ENCODE measurements at places on chromosomes 5 and 9. TPM values are rescaled to one million over a fixed set of nuclear protein-coding genes. Genes with fewer than 3 reads are reported as not detected.

Gene ADAMTSL2
- total RNA-seq, result not detected

Gene PROB1
- total RNA-seq, result under 0.01 TPM

Gene RASGEF1C
- total RNA-seq, result not detected

Gene PKD2L2
- total RNA-seq, result not detected

Gene FOXD4
- not detected for total RNA-seq

- no peak overlapping the region for H3K27ac ChIP-seq
- no peaks in the 10 kb centered on the region for H3K27me3 ChIP-seq
- H3K4me1 ChIP-seq, result peaks cover 17% of the 10 kb centered on the region
- H3K36me3 ChIP-seq, result no peaks in the 10 kb centered on the region
- DNase-seq, result peak; percentile 32
Measured at GRCh38 chr9:133147412-133148198, 16.1 kb downstream of the GBGT1 start.

DNA sequence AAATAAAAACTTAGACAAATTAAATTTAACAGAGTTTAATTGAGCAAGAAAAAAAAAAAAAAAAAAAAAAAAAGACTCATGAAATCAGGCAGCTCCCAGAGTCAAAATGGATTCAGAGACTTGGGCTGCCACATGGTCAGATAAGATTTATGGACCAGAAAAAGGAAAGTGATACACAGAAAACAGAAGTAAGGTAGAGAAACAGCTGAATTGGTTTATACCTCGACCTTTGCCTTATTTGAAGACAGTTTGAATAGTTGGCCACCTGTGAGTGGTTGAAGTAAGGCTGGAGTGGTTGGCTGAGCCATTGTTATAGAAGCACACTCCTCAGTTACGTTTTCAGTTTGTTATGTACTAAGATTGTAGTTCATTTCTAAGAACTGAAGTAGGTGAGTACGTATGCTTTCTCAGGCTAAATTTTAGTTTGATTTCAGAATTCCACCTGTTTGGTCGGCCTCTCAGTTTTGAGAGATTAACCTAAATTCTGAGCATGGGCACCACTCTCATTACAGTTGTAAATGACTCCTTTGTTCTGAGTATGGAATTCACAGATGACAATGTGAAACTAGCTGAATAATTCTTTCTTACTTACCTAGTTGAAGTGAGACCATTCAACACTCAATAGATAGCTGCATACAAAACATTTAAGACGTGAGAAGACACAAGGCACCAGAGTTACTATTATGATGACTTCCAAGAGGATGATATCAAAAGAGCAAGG lies 149.0 kb downstream of the AOPEP start:
- DNase-seq, result no peak
- H3K27ac ChIP-seq, result no peak overlapping the region
- H3K4me3 ChIP-seq, result no peak overlapping the region
- H3K36me3 ChIP-seq, result no peaks in the 10 kb centered on the region

- no peak overlapping the region for H3K4me3 ChIP-seq
- DNase-seq, result no peak
- no peaks in the 10 kb centered on the region for H3K27me3 ChIP-seq
- no peak overlapping the region for H3K27ac ChIP-seq
- H3K36me3 ChIP-seq, result no peaks in the 10 kb centered on the region
Measured at GRCh38 chr9:123745451-123745850, 184.5 kb downstream of the DENND1A start.

DNA sequence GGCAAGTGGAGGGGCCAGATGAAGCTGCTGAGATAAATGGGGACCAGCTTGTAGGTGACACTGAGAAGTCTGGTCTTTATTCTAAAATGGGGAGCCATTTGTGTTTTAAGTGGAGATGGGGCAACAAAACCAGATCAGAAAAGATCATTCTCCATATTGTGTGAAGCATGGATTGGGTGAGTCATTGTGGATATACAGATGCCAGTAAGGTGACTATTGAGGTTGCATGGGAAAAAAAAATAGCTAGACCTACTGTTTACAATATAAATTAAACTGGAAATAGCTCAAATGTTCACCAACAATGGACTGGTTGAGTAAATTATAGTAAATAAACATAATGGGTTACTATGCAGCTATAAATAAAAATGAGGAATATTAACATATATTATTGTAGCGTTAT lies 5.4 kb upstream of the MAP1B start:
- H3K36me3 ChIP-seq, result no peaks in the 10 kb centered on the region
- H3K4me1 ChIP-seq, result peaks cover 2% of the 10 kb centered on the region
- H3K27ac ChIP-seq, result no peak overlapping the region

DNA sequence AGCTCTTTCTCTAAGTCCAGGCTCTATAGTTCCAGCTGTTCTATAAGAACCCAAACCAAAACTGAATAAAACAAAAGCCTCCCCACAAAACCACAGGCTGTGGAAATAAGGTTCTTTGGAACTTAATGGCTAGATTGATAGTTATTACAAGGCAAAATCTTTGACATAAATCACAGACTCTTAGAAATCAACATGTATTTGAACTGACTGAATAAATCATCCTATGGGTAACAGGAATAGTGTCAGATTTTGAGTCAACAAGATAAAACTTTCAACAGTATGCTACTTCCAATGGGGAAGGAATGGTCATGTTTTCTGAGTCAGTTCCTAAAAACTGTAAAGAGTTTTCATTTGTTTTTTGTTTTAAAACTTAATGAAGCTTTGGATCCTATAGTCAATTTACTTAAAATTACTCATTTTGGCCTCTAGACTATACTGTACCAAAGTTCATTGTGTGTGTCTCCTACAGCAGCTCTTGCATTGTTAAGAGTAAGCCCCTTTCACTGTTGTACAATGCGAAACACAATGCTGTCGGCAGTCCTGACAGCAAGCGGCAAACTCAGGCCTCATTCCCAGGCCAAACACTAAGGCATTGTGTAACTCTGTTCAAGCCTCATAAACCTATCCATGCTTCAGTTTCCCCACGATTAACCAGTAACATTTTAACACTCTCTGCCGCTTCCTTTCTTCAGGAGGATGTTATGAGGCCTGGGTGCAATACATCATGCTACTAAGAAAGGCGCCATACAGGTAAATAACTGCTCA lies 134.1 kb downstream of the ARL15 start:
- peaks cover 2% of the 10 kb centered on the region for H3K4me1 ChIP-seq
- no peak for DNase-seq
- no peaks in the 10 kb centered on the region for H3K27me3 ChIP-seq
- no peaks in the 10 kb centered on the region for H3K36me3 ChIP-seq

DNA sequence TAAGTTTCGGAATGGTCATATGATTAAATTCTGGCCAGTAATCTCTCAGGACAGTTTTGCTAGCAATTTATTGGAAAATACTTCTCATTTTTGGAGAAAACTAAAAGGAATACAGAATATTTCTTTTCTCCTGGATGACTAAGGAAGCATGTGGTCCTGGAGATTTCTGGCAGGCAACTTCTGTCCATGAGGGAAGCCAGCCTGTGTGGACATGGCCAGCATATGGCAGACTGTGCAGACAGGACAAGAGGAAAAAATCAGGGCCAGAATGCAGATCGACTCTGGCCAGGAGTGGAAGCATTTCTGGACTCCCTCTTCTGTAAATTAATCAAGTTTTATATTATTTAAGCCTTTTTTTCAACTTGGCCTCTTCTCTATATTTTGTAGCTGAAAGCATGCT lies 100.4 kb upstream of the CDH18 start:
- no peaks in the 10 kb centered on the region for H3K27me3 ChIP-seq
- no peaks in the 10 kb centered on the region for H3K36me3 ChIP-seq
- H3K4me3 ChIP-seq, result no peak overlapping the region
- H3K4me1 ChIP-seq, result no peaks in the 10 kb centered on the region

DNA sequence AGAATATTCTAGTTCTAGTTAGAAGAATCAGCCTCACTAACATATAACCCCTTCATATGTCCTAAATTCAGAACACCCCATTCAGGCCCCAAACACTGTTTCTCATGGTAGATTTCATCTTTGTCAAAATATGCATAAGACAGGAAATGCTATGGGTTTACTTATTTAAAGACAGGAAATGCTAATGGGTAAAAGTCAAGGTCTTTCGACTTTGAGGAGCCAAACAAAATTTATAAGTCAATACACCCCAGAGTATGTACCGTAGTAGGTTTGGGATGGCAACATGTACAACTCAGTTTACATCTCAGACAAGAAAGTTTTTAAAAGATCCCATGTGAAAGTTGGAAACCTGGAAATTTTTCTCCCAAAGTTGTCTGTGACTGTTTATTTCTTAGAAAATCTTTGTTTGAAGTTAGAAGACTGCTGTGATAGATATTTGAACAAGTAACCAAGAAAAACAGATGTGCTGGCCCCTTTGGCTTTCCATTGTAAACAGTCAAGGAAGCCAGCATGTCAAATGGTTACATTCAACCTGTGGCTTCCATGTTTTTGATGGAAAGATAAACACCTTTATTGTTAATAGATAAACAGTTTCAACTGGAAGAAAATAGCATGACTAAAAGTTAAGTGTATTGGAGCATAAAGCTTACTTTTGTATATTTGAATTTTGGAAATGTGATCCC lies 102.2 kb downstream of the INIP start:
- H3K27me3 ChIP-seq, result no peaks in the 10 kb centered on the region
- peaks cover 5% of the 10 kb centered on the region for H3K36me3 ChIP-seq
- DNase-seq, result peak; percentile 1

DNA sequence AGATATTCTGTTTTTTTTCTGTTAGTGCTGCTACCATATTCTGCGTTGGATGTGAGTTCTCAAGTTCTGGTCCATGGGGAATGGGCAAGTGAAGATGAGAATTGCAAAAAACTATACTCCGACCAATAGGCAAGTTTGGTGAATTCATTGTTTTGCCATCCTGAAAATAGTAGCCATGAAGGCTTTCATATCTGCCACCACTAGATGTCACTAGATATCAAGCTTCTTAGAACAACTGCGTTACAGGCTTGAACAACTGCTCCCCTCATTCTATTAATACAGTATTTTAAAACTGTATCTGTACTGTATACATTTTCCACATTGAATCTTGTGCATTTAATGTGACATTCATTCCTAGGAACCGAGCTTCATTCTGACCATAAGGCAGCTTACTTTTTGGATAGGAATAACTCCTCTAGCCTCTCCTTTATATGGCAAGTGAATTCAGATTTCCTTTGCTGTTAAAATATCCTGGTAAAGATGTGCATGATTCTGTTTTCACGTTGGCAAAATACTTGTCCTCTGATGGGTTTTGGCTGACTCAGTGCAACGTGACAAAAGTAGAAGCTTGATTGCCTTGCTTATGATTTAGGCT lies 163.6 kb downstream of the SREK1 start:
- no peaks in the 10 kb centered on the region for H3K4me1 ChIP-seq
- DNase-seq, result peak; percentile 69
- H3K4me3 ChIP-seq, result no peak overlapping the region

- H3K4me3 ChIP-seq, result no peak overlapping the region
- no peak overlapping the region for H3K27ac ChIP-seq
- no peak for DNase-seq
- H3K27me3 ChIP-seq, result no peaks in the 10 kb centered on the region
- no peaks in the 10 kb centered on the region for H3K36me3 ChIP-seq
Measured at GRCh38 chr9:10443868-10444204, 169.0 kb downstream of the PTPRD start.

GRCh38 chr9:120688758-120689157 lies 25.5 kb downstream of the MEGF9 start:
- no peak overlapping the region for H3K4me3 ChIP-seq
- peaks cover 9% of the 10 kb centered on the region for H3K4me1 ChIP-seq
- no peaks in the 10 kb centered on the region for H3K36me3 ChIP-seq
- no peak for DNase-seq

- H3K36me3 ChIP-seq, result no peaks in the 10 kb centered on the region
- H3K27me3 ChIP-seq, result no peaks in the 10 kb centered on the region
- H3K4me3 ChIP-seq, result no peak overlapping the region
- DNase-seq, result no peak
- H3K27ac ChIP-seq, result no peak overlapping the region
- no peaks in the 10 kb centered on the region for H3K4me1 ChIP-seq
Measured at GRCh38 chr5:66291771-66292170, 147.7 kb downstream of the SREK1 start.

GRCh38 chr5:151077967-151078366 lies 2.9 kb downstream of the TNIP1 start:
- no peak overlapping the region for H3K27ac ChIP-seq
- peaks cover 8% of the 10 kb centered on the region for H3K36me3 ChIP-seq
- no peaks in the 10 kb centered on the region for H3K27me3 ChIP-seq
- no peak for DNase-seq
- no peak overlapping the region for H3K4me3 ChIP-seq

DNA sequence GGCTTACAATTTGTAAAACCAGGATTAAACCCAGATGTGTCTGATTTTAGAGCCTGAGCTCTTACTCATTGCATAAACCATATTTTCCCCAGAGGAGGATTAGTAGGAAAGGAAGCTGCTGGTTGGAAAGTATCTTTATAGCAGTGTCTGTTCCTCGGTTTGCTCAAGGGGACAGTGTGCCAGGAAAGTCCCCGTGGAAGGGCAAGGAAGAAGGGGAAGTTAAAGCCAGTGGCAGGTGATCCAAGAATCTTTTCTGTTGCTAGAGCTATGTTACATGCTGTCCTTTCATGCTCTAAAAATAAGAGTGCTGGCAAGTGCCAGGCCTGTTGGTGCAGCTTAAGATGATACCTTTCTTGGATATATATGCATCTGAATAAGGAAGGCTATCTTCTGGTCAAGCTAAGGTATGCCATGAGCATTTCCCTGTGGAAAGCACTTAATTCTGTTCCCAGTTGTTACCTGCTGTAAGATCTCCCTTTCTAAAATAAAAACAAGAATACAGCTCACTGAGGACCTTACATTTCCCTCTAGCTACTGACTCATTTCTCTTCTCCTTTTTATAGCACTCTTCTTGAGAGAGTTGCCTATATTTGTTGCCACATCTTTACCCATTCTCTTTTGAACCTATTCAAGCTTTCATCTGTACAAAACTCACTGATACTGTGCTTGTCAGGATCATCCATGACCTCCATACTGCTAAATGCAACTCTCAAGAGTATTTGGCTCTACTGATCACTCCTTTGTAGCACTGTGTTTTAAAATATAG lies 8.0 kb downstream of the PDCD1LG2 start:
- no peak overlapping the region for H3K4me3 ChIP-seq
- no peak for DNase-seq
- H3K27ac ChIP-seq, result no peak overlapping the region
- peaks cover 9% of the 10 kb centered on the region for H3K4me1 ChIP-seq
- H3K27me3 ChIP-seq, result no peaks in the 10 kb centered on the region

DNA sequence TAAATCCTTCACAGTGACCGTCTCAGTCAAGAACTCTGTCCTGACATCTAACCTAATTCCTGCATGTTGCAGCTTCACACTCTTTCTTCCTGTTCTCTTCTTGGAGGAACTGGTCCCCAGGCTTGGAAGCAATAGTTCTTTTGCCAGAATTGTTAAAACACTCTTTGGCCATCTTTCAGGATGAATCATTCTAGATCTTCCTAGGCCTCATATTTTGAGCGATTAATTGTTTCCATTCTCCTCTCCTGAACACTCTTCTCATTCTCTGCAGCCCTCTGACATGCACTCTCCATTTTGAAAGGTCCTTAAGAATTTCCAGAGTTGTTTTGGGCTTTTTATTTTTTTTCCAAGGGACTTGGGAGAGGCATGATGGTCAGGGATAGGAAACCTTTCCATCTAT lies 85.8 kb downstream of the FAM114A2 start:
- H3K4me1 ChIP-seq, result no peaks in the 10 kb centered on the region
- H3K4me3 ChIP-seq, result no peak overlapping the region

- peaks cover 3% of the 10 kb centered on the region for H3K4me1 ChIP-seq
- no peak overlapping the region for H3K27ac ChIP-seq
- peaks cover 6% of the 10 kb centered on the region for H3K27me3 ChIP-seq
- no peak overlapping the region for H3K4me3 ChIP-seq
Measured at GRCh38 chr5:53302529-53302928, 177.9 kb upstream of the FST start.

GRCh38 chr9:8468045-8468637 lies 668.6 kb upstream of the DMAC1 start:
- no peaks in the 10 kb centered on the region for H3K4me1 ChIP-seq
- DNase-seq, result no peak
- H3K27me3 ChIP-seq, result no peaks in the 10 kb centered on the region
- no peak overlapping the region for H3K27ac ChIP-seq
